Stomach (tissue), 19 donors: ENCODE measurements at places on chromosomes 4 and X. TPM values are rescaled to one million over a fixed set of nuclear protein-coding genes. Genes with fewer than 3 reads are reported as not detected.

- no peaks in the 10 kb centered on the region for H3K27me3 ChIP-seq
- H3K27ac ChIP-seq = no peak overlapping the region
- H3K4me3 ChIP-seq = no peak overlapping the region
- no peaks in the 10 kb centered on the region for H3K4me1 ChIP-seq
- no peaks in the 10 kb centered on the region for H3K36me3 ChIP-seq
Measured at GRCh38 chr4:56247646-56248045, 139.6 kb downstream of the AASDH start.

- no peak overlapping the region for H3K4me3 ChIP-seq
- H3K36me3 ChIP-seq = no peaks in the 10 kb centered on the region
- DNase-seq = no peak
- no peak overlapping the region for H3K27ac ChIP-seq
Measured at GRCh38 chrX:72392816-72393800, 87.4 kb upstream of the CITED1 start.

- H3K4me1 ChIP-seq = no peaks in the 10 kb centered on the region
- no peak for DNase-seq
- H3K27me3 ChIP-seq = no peaks in the 10 kb centered on the region
- no peak overlapping the region for H3K4me3 ChIP-seq
- H3K27ac ChIP-seq = no peak overlapping the region
Measured at GRCh38 chr4:29553846-29554245, 1166.3 kb upstream of the PCDH7 start.

DNA sequence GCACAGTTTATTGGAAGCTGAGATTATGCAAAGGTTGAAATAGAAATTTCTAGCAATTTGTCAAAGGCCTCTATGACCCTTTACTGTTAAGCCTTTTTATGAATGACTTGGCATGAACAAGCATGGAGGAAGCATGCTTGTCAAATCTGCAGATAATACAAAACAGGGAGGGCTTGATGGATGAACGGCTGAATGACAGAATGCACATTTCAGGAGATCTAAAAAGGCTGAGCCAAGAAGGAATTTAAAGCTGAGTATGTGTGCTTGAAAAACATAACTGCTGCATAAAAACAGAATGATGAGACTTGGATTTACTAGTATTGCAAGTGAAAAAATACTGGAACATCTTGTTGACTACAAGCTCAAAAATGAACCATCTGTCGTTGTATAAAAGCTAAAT is 29.0 kb upstream of the UBE2K start:
- H3K36me3 ChIP-seq = no peaks in the 10 kb centered on the region
- H3K27ac ChIP-seq = no peak overlapping the region
- DNase-seq = peak; percentile 32
- no peaks in the 10 kb centered on the region for H3K27me3 ChIP-seq
- H3K4me1 ChIP-seq = no peaks in the 10 kb centered on the region

Gene DIPK2B
- 10.3 TPM for total RNA-seq

Gene CT45A1
- total RNA-seq = not detected
